ENCODE measurements at places on chromosomes 7 and 10.

GRCh38 chr10:116740971-116741370 lies 1.4 kb downstream of the HSPA12A start:
- no peak for DNase-seq

DNA sequence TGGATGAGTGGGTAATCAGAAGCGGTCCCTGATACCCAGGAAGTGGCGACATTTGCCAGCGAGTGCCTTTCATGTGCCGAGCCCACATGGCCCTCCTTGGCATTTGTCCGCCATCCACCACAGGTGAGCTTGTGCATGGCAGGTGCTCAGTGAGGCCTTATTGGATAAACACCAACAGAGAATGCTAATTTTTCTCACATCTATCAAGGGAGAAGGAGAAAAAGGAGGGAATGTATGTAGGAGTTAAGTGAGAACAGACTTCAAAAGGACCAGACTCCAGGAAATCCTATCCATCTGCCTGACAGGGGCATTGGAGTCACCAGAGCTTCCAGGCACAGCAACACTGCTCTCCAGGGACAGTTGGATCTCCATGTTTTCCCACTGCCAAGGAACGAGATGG lies 143.5 kb upstream of the ZMIZ1 start:
- no peak for DNase-seq

DNA sequence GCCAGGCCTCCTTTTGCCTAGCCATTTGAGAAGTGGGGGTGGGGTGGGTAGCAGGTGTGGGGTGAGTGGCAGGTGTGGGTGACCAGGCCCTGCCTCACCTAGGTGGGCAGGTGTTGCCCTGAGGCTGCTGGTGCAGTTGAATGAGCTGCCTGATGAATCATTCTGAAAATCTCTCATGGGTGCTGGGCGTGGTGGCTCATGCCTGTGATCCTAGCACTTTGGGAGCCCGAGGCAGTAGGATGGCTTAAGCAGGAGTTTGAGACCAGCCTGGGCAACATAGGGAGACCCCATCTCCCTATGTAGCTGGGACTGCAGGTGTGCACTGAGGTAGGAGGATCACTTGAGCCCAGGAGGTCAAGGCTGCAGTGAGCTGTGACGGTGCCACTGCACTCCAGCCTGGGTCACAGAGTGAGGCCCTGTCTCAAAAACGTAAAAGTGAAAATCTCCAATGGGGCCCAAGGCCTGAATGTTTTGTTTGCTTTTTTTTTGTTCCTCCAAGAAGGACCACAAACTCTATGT lies 17.7 kb downstream of the TSPAN14 start:
- DNase-seq: no peak

DNA sequence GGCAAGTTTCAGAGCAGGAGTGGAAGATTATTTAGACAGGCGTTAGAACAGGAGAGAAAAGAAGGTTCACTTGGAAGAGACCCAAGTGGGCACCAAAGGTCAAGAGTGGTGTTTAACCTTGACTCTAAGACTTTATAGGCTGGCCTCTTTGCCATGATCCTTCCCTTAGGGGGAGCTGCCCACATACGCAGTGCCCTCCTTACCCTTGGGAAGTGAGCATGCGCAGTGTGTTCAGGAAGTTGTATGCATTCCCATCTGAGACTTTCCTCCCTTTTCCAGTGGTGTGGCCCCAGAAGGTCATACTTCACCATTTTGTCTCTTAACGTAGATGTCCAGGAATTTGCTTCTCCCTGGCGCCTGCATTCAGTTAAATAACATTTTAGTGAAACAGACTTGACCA lies 95.8 kb downstream of the CXCL12 start:
- no peak for DNase-seq

- DNase-seq: no peak
These were observed 34.2 kb downstream of the TACR2 start for GRCh38 chr10:69382382-69383117.

DNA sequence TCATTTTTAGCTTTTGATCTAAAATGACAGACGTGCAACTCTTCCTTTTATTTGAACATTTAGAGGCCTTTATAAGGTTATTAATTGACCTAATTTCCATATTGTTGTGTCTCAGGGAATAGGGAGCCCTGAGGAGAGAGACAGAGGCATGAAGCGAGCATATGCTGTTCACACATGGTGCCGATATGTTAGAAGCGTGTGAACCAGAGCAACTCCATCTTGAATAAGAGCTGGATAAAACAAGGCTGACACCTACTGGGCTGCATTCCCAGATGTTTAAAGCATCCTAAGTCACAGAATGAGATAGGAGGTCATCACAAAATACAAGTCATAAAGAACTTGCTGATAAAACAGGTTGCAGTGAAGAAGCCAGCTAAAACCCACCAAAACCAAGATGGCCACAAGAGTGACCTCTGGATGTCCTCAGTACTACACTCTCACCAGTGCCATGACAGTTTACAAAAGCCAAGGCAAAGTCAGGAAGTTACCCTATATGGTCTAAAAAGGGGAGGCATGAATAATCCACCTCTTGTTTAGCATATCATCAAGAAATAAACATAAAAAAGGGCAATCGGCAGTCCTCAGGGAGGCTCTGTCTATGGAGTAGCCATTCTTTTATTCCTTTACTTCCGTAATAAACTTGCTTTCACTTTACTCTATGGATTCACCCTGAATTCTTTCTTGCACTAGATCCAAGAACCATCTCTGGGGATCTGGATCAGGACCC lies 80.1 kb downstream of the SEC61G start:
- DNase-seq: no peak

- DNase-seq: no peak
These were observed 186.2 kb upstream of the INHBA start for GRCh38 chr7:41889040-41889439.

GRCh38 chr7:50477640-50478039 lies 27.5 kb upstream of the FIGNL1 start:
- no peak for DNase-seq

GRCh38 chr10:76329891-76330575 lies 898.6 kb downstream of the LRMDA start:
- no peak for DNase-seq

DNA sequence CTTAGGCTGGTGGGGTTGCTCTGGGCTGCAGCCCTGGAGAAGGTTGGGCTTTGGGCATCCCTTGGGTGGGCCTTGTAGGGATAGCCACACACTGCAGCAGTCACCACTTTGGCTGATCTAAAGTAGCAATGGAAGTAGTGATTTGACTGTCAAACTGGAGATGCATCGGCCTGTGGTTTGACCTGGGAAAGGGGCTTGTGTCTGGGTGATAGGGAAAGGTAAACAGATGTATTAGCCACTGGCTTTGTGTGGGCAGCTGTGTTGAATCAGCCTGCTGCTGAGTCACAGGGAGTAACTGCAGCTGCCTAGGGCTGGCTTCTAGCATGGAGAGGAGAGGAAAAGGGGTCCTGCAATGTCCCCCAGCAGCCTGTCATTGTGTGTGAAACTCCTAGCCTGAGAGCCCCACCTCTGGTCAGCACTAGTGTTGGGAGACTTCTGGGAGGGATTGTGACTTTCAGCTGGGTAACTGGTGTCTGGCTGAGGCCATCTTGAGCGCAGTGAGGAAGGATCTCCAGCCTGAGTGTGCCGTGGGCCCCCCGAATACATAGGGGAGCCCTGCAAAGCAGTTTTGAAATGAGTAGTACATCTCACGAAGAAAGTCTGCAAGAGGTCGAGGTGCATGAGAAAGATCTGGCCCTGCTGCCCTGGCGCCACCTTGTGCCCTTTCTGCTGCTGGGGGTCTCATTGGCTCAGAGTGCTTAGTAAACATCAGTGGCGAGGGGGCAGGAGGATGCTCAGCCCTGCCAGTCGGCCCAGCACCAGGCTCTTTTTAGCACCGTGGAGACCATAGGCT lies 117.3 kb downstream of the FANK1 start:
- DNase-seq: no peak

GRCh38 chr10:105288026-105288425 lies 646.9 kb downstream of the SORCS3 start:
- DNase-seq: no peak

DNA sequence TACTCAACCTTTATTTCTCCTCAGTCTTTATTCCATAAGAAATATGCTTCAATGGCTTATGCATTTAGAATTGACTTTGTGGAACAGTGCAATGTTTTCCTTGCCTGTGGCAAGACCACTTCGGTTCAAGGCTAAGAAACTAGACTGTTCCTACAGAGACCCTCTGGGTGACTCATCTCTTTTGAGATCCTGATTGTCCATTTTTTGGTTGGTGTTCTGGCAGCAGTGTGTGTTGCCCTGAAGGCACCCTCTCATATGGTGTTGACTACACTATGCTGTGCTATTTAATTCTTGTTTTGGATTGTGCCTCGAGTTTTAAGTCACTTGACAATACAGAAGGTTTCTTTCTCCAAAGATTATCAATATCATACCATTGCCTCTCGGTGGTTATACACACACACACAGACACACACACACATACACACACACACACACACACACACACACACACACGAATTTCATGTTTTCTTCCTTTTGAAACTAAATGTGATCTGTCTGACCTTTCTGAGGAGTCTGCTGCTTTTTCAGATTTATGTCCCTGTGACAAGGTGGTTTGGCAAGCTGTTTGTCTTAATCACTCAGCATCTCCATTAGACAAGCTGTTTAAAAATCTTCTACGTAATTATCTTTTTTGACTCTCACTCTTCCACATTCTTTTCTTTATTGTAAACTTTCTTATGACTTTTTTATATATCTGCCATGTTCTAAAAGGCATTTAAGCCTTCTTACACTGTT lies 187.2 kb downstream of the VTI1A start:
- DNase-seq: no peak

GRCh38 chr7:97373736-97374135 lies 256.2 kb downstream of the SDHAF3 start:
- no peak for DNase-seq

- DNase-seq: peak; percentile 52
These were observed 165.4 kb upstream of the DPP6 start for GRCh38 chr7:153886506-153887441.

DNA sequence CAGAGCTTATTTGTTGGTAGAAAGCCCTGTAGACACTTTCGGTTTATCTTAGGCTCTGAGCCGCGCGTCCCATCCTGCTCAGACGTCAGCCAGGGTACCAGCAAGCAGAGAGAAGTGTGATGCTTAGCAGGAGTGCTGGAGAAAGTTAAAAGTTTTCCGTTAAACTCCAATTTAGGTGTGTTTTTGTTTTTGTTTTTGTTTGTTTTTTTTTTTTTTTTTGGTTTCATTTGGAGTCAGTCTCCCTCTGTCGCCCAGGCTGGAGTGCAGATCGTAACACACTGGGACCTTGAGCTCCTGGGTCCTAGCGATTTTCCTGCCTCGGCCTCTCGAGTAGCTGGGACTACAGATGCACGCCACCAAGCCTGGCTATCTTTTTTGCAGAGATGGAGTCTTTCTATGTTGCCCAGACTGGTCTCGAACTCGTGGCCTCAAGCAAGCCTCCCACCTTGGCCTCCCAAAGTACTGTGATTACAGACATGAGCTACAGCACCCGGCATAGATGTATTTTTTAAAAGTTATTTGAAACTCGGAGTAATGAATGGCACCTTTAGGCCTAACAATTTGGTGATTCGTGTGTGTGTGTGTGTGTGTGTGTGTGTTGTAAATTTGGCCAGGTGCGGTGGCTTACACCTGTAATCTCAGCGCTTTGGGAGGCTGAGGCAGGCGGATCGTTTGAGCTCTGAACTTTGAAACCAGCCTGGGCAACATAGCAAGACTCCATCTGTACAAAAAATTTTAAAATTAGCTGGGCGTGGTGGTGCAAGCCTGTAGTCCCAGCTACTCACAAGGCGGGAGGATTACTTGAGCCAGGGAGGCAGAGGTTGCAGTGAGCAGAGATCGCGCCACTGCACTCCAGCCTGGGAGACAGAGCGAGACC lies 1.3 kb upstream of the HIP1 start:
- no peak for DNase-seq

GRCh38 chr10:133230387-133231195 lies 574 bp downstream of the UTF1 start:
- DNase-seq: no peak

DNA sequence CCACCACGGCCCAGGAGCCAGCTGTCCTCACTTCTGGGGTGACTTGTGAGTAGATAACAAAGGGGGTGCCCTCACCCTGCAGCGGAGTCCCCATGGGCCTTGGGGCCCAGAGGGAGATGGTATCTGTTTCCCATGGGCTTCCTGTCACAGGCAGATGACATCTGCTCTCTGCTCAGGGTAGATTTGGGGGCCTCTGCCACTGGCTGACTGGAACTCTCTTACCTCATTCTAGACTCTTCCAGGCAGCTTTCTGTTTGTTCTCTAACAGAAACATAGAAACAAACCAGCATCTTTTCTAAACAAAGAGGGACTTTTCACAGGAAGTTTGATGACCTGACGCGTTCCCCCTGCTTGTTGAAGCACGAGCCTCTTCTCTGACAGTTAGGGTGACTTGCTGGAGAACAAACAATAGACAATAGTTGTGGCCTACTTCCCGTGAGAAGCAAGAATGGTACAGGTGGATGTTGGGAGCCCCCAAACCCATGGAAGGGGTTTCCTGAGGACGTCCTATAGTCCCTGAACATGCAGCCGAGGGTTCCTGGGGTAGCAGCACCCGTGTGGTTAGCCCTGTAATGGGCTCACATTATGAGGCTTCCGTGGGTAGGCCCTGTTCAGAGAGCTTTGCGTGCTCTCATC lies 61.6 kb downstream of the GRK5 start:
- DNase-seq: no peak

DNA sequence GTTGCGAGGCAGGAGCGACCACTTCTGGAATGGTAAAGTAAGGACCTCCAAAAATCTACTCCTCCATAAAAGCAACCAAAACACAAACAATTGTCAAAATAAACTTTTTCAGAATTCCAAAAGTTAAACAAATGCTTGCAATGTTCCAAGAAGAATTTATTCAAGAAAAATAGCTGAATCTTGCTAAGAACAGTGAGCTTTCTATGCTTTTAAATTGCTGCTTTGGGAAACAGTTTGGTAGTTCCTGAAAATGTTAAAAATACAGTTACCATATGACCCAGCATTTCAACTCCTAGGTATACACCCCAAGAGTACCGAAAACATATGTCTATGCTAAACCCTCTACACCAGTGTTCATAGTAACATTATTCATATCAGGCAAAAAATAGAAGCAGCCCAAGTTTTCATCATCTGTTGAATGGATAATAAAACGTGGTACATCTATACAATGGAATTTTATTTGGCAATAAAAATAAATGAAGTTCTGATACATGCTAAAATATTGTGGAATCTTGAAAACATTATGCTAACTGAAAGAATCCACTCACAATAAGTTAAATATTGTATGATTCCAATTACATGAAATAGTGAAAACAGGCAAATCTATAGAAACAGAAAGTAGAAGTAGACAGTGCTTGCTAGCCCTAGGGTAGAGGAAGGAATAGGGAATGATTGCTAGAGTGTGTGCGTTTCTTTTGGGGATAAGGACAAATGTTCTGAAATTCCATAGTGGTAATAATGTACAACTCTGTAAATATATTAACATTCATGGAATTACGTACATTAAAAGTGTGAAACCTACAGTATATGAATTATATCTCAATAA lies 57.0 kb downstream of the LRRN3 start:
- DNase-seq: no peak
